NCI-H69 (cell line): ENCODE measurements at places on chromosomes 1 and 21.
A peak's percentile ranks its signal among the peaks of the same experiment; 100 is the strongest.

DNA sequence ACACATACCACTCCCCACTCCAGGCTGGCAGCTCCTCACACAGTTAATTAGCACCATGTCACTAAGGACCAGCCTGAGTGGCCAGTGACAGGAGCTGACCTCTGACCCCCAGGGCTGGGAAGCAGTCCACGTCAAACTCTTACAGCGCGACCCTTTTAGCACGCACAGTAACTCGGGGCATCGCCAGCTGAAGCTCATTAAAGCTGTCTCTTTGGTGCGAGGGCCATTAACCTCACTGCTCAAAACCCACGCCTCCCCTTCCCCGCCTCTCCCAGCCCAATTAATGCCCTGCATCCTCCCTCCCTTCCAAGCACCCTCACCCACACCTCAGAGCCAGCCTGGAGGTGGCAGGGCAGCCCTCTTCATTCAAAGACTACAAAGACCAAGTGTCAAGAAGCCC lies 31.7 kb downstream of the DMAP1 start:
- DNase-seq: peak; percentile 20

- no peak for DNase-seq
These were observed 171.6 kb upstream of the KAZN start for GRCh38 chr1:14426854-14427253.

GRCh38 chr1:228284521-228284920 lies 76.7 kb downstream of the OBSCN start:
- no peak for DNase-seq

- no peak for DNase-seq
These were observed 43.5 kb downstream of the MORN1 start for GRCh38 chr1:2347896-2348295.

GRCh38 chr1:236301958-236302335 lies 20.2 kb upstream of the ERO1B start:
- DNase-seq: peak; percentile 95

DNA sequence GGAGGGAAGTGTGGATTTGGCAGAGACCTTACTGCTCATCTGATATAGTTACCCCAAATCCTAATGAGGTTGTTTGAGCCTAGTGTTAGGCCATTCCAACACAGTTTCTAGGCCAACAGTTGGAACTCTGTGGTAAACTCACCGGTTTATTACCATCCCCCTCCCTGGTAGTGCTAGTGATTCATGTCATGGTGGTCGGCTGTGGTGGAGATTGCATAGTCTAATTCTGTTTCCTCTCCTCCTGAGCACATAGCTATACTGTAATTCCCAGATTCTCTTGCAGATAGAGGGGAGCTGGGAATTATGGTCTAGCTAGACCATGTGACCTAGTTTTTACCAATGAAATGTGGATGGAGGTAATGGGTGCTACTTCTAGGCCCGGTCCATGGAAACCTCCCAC lies 123.7 kb upstream of the KIF26B start:
- no peak for DNase-seq

DNA sequence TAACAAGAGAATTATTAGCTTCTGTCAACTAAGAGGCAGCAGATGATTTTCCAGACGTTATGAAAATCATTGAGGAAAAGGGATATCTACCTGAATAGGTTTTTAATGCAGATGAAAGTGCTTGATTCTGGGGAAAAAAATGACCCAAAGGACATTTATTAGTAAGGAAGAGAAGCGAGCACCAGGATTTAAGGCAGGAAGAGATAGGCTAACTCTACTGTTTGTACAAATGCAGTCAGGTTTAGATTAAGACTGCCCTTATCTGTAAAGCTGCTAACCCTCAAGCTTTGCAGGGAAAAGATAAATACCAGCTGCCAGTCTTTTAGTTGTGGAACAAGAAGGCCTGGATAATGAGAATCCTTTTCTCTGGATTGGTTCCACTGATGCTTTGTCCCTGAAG lies 33.0 kb upstream of the LRIG2 start:
- DNase-seq: no peak

DNA sequence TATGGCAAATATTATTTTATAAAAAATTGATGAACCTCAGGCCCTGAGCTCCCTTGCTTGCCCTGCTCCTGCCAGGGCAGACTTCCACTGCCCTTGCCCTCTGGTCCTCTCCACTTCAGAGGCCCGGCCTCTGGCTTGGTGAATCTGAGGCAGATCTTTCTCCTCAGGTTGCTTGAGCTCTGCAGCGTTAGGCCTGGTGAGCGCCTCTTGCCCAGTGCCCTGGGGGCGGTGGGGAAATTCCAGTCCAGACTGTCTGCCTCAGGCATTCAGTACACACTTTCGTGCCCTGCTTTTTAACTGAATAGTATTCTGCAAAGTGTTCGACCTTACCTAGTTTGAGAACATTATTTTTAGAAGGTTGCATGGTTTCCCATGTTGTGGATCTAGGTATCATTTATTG lies 98.2 kb downstream of the PCBP3 start:
- peak; percentile 65 for DNase-seq

GRCh38 chr1:43841321-43842174 lies 92.1 kb upstream of the ARTN start:
- no peak for DNase-seq

DNA sequence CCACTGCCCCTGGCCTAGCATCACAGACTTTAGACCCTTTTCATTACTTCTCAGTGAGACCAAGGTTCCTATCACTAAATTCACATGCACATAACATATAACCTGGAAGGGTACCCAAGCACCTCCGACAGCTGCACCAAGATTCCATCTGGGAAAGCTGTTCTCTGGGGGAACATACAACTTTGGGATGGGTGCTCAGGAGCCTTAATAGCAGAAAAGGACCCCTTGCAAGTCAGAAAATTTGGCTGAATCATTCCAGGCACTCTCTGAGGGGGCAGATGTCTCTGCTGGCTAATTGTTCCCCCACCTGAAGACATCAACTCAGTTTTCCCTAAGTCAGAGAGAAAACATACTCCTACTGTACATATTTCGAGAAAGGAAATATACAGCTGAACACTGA lies 41.3 kb upstream of the PSEN2 start:
- DNase-seq: no peak

GRCh38 chr1:201714542-201715329 lies 114.2 kb upstream of the IPO9 start:
- peak; percentile 59 for DNase-seq

DNA sequence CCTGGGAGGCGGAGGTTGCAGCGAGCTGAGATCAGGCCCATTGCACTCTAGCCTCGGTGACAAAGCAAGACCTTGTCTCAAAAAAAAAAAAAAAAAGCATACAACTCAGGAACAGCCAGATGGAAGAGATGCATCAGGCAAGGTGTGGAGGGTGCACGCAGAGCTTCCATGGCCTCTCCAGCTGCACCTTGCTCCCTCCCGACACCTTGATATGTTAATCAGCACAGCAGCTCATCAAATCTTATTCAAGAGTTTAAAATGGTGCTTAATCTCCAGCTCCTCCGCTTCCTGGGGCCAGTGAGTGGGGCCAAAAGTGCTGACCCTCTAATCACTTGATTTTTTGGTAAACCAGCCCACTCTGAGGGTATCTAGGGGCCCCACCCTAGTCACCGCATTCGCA lies 29.3 kb upstream of the FAM89A start:
- DNase-seq: no peak

DNA sequence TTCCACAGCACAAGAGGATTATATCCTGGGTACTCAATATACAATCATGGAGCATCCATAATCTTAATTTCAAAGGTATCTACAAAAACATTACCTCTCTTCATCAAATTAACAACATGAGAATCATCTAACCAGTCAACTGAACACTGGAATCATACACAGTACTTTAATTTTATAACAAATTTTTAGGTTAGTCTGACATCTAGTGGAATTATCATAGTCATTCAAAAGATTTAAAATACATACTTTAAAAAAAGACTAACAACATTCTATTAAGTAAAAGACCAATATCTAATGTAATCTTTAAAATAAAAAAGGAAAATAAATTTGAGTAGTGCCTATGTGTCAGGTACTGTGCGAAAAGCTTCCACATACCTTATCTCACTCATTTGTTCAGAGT lies 16.8 kb upstream of the SH3GLB1 start:
- peak; percentile 4 for DNase-seq

DNA sequence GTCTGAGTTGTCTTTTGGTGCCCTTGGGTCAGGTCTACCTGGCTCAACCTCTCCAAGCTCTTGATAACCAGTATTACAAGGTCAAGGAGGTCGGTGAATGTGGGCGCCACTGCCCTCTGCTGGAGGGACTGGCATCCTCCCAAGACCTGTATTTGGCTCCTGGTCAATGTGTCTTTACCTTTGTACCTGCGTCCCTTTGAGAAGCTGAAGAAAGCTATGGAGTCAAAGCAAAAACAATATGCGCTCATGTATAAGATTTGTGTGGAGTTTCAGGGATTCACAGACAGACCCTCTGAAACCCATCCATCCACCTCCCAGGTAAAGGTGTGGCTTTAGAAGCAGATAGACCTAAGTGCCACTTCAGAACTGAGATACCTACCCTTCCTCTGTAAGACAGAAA lies 61.8 kb upstream of the NBL1 start:
- DNase-seq: peak; percentile 28

- DNase-seq: no peak
These were observed 845.4 kb upstream of the CXADR start for GRCh38 chr21:16667395-16667794.

GRCh38 chr1:62467092-62467491 lies 30.2 kb downstream of the USP1 start:
- no peak for DNase-seq

DNA sequence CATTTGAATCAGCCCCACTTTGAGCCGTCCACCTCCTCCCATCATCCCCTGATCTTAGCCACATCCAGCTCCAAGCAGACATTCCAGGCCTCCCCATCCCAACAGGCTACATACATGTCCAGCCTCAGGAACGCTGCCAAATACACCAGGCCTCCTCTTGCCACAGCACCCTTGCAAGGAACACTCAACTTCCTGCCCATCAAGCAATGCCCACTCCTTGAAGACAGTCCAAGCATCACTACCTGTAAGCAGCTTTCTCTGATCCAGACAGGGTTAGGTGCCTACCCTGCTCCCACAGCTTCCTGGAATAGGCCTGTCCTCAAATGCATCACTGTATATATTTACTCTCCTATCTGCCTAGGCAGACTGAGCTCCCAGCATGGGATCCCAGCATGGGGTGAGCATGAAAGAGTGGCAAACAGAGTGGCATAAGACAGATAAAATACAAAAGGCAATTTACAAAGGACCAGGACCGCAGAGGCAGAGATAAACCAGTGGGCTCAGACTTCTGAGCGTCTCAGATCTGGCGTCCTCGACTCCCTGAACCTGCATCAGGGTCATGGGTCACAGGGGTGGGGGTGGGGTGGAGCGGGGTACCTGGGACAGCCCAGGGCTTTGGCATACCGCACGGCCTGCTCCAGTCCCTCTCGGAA lies 816 bp downstream of the HYI start:
- peak; percentile 60 for DNase-seq

- no peak for DNase-seq
These were observed 48.9 kb upstream of the CAPZB start for GRCh38 chr1:19534281-19534680.

DNA sequence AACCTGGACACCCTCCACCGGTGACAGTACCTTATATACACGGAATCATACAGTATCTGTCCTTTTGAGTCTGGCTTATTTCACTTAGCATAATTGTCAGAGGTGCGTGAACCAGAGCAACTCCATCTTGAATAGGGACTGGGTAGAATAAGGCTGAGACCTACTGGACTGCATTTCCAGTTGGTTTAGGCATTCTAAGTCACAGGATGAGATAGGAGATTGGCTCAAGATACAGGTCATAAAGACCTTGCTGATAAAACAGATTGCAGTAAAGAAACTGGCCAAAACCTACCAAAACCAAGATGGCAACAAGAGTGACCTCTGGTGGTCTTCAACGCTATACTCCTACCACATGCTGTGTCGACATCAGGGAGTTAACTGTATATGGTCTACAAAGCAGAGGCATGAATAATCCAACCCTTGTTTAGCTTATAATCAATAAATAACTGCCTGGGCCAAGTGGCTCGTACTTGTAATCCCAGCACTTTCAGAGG lies 1.4 kb upstream of the FDPS start:
- peak; percentile 49 for DNase-seq

DNA sequence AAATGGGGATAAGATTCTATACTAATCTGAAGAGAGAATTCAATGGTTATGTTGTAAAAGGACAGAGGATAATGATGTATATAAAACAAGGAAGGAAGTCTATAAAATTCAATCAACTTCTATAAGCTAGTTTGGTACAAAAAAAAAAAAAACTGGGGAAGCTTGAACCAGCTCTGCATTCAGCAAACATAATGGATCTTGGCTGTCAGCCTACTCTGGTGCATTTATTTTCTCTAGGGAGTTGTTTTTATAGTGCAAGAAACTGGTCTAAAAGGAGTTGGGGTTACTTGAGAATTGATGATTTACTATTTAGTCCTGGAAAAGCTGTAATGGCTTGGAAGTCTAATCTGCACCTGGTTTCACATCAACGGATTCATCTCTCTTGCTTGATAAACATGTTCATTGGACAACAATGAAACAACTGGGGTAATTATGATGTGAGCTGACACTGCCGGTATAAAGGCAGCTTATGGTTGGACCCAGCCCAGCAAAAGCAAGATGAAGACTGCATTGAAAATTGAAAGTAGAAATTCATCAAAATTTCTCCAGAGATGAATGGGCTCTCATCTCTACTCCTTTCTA lies 199.4 kb upstream of the NRIP1 start:
- DNase-seq: peak; percentile 77

GRCh38 chr1:23619299-23620188 lies 60.2 kb upstream of the ID3 start:
- DNase-seq: peak; percentile 89
